ENCODE measurements at places on chromosomes 13 and 19.

DNA sequence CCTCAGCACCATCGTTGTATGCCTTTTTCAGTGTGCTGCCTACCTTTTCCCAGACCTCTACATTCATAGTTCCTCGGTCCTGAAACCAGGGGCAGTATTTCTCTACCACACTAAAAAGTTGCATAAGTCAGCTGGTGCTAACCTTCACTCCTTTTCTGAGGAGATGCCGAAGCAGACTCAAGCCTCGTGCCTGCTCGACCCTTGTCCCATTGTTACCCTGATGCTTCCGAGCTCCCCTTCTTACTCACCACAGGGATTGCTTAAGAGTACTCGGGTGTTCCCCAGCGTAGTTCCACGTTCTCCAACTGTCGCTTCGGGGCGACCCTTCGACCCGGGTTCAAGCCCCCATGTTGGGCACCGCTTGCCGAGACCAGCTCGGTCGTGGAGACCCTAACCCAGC lies 19.0 kb upstream of the IL17D start:
- no peak for DNase-seq

GRCh38 chr19:3655402-3656072 lies 28.9 kb upstream of the CACTIN start:
- DNase-seq = peak; percentile 69

DNA sequence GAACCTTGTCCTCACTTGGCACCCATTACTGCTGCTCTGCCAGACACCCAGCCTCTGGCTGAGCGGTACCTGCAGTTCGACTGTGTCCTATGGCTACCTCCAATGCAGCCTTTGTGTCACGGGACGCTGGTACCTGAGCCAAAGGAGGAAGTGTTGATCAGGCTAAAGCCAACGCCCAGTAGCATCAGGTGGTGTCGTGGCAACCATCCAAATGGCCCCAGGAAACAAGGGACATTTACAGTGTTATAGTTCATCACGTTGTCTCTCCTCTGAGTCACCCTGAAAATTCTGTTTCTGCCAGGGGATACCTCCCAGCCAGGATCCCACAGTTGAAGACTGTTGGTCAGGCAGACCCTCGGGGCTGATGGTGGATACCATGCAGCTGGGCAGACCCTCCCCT lies 10.1 kb downstream of the RHPN2 start:
- no peak for DNase-seq

DNA sequence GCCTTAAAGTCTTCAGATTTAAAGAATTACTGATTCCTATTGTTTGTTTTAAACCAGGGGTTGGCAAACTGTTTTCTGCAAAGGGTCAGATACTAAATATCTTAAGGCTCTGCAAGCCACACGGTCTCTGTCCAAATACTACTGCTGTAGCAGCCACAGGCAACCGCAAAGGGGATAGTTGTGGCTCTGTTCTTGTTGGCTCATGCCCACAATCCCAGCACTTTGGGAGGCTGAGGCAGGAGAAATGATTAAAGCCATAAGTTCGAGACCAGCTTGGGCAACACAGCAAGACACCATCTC lies 22.4 kb downstream of the RANBP3 start:
- no peak for DNase-seq

DNA sequence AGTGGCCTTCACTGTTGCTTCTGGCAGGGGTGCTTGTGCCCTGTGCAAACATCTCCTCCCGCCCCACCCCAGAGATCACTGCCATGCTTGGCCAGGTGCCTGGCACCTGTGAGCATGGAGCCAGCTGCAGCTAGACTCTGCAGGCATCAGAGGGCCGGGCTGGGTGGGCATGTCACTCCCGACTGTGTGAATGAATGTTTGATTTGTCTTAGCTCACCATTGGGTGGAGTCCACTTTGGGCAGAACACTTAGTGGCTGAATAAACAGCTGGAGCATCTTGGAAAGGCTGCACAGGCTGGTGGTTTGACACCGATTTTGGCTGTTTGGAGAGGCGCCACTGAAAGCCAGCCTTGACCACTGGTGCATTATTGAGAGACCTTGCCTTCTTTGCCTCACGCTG lies 267.3 kb downstream of the DLEU7 start:
- DNase-seq = no peak

DNA sequence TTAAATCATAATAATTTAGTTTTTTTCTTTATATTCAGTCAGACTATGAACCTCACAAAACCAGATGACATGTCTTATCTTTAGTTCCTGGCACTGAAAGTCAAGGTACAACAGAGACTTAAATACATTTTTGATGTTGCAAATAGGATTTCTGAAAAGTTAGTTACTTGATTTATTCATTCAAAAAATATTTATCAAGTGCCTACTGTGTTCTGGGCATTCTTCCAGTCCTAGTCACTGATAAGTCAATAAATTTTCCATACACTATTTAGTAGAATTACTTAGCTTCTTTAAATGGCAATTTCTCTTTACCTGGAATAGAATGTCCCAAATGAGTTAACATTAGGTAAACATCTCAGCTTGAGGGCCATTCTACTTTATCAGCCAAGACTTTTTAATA lies 938.3 kb upstream of the PCDH9 start:
- no peak for DNase-seq

GRCh38 chr19:36110487-36111199 lies at the start of gene OVOL3:
Gene OVOL3 (plus strand): TSS chr19:36111143. CDS start chr19:36111203, 60 bp downstream.
- DNase-seq = no peak

- DNase-seq = no peak
Measured at GRCh38 chr13:43343645-43344044, 320.3 kb downstream of the DNAJC15 start.

DNA sequence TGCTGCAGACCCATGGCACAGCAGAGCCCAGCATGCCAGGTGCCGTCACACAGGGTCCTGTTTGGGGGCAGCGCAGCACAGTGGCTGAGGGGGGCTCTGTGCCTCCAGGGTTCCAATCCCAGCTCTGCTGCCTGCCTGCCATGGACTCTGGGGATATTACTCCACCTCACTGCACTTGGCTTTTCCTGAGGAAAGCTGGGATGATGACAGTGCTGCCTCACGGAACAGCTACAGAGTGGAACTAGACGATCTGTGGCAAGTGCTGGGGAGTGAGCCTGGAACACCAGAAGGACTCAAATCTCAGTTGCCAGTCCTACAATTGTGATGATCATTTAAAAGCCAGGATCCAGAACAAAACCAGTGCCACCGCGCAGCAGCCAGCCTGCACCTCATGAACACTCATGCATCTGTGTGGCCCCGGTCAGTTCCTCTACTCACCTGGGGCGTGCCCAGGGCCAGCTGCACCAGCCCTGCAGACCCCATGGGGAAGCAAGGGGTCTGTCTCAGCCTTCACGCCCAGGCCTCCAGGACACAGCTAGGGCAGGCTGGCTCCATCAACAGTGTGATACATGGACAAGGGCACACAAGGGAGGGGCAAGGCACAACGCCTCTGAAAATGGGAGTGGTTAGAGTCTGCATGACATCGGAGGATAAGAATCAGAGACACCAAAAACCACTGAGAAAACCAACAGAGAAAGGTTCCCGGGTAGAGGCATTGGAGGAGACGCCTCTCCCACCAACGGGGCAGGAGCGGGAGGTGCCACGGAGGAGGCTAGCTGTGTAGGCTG lies 55.2 kb downstream of the ATP7B start:
- no peak for DNase-seq

DNA sequence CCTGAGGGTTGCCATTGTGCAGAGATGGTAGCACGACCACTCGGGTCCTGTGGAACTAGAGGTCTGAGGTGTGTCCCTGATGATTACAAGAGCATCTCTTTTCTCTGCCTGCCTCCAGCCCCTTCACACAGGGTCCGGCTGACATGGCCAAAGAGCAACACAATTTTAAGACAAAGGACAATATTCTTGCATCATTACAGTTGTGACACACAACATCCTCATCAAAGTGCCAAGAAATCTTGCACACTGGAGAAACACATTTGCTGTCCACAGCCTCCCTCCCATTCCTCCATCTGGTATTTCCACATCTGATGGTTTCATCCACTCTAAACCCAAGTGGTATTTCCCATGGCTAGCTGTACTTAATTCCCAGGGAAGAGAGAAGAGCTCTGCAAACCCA lies 12.8 kb downstream of the COL4A1 start:
- no peak for DNase-seq

DNA sequence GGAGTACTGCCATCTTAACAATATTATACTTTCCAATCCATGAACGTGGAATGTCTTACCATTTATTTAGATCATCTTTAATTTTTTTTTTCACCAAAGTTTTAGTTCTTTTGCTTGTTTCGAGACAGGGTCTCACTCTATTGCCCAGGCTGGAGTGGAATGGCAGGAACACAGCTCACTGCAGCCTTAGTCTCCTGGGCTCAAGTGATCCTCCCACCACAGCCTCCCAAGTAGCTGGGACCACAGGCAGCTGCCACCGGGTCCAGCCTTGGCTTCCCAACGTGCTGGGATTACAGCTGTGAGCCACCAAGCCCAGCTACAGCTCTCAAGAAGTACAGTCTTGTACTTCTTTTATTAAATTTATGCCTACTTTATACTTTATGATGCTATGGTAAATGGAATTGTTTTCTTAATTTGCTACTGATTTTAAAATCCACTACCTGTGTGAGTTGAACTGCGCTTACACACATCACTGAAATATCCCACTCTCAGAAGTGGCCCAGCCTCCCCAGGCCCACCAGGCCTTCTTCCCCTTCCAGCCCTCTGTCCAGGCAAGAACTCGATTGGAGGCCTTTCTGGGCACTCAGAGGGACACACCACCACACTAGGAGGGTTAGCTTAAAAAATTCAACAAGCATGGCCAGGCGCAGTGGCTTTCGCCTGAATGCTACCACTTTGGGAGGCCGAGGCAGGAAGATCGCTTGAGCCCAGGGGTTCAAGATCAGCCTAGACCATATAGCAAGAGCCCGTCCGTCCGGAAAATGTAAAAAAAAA lies 1.0 kb upstream of the PGLS start:
- no peak for DNase-seq

GRCh38 chr19:36040495-36040894 lies 7.8 kb upstream of the CLIP3 start:
- no peak for DNase-seq

- no peak for DNase-seq
Measured at GRCh38 chr19:13031917-13032623, 36.8 kb downstream of the NFIX start.

GRCh38 chr13:113898391-113898790 lies 34.5 kb upstream of the GAS6 start:
- DNase-seq = no peak

DNA sequence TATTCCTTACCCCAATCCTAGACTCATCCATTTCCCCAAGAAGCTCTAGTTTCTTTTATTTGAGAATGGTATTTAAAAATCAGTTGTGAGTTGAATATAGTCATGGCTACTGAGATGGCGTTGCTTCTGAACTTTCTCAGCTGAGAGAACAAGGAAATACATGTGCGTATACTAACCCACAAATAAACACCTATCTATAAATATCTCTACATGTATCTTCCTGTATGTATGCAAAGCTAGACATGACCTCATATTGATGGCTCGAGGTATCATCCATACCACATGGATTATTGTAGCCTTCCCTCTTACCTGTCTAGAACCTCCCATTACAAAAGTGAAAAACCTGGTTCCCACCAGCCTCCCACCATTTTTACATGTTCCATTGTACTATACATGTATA lies 141.0 kb downstream of the UFM1 start:
- no peak for DNase-seq

DNA sequence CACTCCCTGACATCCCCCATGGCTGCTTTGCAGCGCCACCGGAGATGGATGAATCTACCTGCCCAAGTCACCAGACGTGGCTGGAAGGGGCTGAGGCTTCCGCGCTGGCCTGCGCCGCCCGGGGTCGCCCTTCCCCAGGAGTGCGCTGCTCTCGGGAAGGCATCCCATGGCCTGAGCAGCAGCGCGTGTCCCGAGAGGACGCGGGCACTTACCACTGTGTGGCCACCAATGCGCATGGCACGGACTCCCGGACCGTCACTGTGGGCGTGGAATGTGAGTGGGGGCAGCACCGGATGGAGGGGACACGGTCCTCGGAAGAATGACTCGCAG lies 4.6 kb downstream of the ICAM5 start:
- no peak for DNase-seq

- no peak for DNase-seq
Measured at GRCh38 chr19:33580645-33581037, 41.1 kb upstream of the CHST8 start.

- no peak for DNase-seq
Measured at GRCh38 chr19:15393963-15394362, 14.4 kb upstream of the AKAP8 start.

Measured in GM13977 (cell line).